ENCODE measurements at places on chromosomes 1 and 21.

GRCh38 chr1:52057255-52057654, 1.2 kb downstream of the BTF3L4 start:
- no peak for DNase-seq

DNA sequence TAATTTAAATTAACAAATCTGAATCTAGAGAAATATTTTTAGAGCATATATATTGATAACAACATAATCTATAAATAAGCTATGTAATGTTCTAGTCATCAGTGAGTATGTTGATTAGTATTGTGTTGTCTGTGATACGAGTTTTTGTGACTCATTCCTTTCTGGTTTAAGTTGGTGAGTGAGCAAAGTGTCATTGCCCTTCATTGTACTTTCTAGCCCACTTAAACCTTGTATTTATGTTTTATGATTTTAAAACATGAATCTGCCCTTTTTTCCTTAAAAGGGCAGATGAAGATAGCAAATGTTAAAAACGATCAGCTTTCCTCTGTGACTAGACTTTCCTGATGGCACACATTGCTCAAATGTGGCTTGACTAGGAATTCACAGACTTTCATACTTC, 38.5 kb downstream of the MACO1 start:
- DNase-seq: peak; percentile 80

DNA sequence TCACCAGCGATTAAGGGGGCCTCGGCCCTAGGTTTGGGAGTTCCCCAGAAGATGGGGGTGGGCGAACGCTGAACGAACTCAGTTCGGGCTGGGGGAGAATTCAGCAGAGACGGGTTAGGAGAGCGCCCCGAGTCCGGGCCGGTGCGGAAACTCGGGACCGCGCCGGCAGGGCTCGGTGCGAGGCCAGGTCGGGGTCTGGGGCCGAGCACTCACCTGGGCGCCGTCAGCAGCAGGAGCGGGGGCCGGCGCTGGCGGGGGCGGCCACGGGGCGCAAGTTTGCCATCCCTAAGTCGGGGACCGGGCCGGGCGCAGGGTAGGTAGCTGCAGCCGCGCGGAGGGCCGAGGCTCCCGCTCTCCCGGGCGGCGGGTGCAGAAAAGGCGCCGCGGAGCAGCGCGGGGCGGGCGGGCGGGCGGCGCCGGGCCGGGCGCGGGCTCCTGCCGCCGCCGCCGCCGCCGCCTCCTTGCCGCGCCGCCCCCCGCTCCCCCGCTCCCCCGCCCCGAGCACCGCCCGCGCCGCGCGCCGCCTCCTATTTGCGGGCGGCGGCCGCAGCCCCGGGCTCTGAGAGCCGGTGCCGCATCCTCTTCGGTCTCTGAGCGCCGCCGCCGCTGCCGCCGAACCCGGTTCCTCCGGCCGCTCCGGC, 349 bp downstream of the ADGRB2 start:
- DNase-seq: no peak

DNA sequence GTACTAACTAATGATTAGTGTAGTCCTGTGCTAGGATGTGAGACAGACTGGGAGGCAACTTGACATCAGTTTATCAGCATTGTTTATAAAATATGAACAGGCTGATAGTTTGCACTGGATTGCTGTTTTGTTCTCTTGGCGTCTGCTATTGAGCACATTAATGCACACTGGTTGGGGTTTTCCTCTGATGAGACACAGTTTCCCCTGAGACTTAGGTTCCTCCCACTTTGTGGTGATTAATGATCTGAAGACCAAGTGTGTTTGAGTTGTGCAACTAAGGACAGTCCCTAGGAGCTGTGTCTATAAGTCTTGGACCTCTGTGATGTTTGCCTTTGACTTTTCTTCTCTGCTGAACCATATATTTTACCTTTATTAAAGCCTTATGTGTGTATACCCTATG, 1015.4 kb downstream of the AMY1C start:
- no peak for DNase-seq

DNA sequence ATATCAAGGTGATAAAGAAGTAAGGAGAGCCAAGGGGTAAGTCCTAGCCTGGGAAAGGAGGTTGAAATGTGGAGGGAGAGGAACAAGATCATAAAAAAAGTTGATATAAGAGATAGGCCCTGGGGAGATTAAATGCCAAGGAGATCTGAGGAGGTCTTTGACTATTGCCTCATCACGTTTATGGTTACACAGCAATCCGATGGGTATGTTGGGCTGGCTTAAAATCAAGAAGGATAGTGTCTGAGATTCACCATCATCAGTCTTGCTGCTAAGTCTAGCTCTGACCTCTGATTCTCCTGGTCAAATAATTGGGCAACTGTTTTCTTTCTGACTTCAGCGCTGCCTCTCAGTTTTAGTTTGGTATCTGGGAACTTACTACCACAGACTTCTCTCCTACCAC, 416.3 kb downstream of the GPATCH2 start:
- DNase-seq: no peak

- DNase-seq: no peak
Measured at GRCh38 chr1:209156991-209157390, 426.5 kb upstream of the CAMK1G start.

DNA sequence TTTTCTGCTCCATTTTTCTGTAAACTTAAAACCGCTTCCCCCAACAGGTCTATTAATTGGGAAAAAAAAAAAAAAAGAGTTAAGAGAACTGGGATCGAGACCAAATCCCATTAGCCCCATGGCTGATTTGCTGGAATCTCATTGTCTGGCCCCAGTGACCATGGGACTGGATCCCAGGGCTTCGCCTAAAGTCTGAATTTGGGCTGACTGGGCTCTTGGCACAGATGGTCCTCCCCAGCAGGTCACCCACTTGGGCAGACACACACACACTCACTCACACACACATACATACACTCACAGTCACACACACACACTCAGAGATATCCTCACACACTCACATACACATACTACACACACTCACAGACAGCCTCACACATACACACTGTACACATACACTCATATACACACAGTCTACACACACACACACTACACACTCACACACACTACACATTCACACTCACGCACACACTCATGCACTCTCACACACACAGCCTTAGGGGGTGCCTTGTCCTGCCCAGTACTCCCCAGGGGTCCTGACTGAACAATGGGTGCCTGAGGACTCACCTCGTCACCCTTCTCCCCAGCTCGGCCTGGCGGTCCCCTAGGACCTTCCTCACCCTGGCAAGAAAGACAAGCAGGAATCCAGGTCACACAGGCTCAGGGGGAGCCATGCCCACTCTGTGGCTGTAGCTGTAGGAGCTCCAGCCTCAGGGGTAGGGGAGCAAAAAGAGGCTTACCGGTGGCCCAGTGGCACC, 7.5 kb downstream of the COL9A2 start:
- no peak for DNase-seq

DNA sequence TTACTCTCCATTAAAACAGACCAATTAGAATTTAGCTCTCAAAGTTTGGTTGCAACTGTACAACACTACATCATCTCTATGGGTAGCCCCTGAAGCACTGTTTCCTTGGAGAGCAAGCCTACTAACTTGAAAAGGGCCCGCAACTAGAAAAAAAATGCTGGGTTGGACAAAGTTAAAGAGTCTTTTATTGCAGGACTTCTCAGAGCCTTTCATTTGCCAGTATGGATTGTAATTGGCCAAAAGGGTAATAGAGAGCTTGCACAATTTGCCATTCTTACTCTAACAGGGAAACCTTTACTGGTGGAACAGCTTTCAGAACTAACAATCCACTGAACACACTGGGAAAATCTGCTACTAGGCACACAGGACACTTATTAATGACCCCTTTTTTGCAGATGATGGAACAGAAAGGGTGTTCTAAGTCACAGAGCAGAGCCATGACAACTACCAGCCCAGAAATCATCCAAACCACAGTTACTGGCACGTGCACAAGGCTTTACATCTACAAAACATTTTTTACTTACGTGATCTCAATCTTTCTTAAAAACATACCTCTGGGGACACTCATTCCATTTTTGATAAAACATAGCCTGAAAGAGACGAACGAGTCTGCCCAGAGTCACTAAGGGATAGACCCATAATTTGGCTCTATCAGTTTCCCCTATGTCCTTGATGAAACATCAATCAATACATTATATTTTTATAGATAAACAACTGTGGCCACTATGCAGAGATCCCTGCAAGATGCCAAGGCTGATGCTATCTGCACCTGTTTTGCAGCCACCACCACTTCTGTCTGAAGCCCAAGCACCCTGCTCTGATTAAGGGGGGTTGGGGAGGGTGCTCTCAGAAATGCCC, 176.3 kb upstream of the EDN2 start:
- DNase-seq: no peak

DNA sequence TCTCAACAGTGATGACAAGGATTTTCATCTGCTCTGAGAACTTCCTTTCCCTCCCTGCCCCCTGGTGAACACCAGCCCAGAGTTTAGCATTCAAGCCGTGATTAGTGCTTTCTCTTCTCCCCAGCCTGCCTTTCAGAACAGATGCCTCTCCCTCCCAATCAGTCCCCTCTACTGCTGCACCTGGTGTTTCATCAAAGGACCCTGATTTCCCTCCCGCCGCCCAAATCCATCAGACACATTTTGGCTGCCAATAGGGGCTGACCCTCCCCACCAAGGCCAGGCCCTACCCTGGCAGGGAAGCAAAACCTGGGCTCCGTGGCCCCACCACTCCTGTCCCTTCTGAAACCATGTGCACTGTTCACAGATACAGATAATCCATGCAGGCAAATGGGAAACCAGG, 34.0 kb upstream of the KLHDC7A start:
- no peak for DNase-seq

DNA sequence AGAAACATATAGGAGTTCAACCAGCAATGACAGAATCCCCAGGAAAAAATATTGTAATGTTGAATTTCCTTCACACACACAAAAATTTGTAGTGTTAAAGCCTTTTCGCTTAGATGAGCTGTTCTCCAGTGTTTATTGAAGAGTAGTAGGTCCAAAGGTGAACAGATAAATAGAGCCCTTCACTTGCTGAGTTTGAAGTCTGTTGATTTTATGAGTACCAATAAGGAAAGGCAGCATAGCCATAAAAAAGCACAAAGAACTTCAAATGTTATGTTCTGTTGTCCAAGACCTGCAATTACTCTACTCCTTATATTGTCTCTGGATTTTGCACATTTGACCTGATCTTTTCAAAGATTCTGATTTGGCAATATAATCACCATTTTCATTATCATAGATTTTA, 362.7 kb upstream of the B3GALT2 start:
- DNase-seq: no peak

DNA sequence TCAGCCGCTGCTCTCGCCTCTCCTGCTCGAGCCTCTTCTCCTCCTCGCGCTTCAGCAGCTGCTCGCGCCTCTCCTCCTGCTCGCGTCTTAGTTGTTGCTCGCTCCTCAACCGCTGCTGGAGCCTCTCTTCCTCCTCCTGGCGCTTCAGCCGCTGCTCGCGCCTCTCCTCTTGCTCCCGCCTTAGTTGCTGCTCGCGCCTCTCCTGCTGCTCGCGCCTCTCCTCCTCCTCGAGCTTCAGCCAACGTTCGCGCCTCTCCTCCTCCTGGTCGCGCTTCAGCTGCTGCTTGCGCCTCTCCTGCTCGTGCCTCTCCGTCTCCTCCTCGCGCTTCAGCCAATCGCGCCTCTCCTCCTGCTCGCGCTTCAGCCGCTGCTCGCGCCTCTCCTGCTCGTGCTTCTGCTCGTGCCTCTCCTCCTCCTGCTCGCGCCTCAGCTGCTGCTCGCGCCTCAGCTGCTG, 3.7 kb downstream of the TCHH start:
- DNase-seq: peak; percentile 34

- DNase-seq: peak; percentile 76
Measured at GRCh38 chr1:66623812-66624211, 89.9 kb downstream of the SGIP1 start.

- peak; percentile 93 for DNase-seq
Measured at GRCh38 chr1:218209351-218209861, 75.7 kb upstream of the RRP15 start.

DNA sequence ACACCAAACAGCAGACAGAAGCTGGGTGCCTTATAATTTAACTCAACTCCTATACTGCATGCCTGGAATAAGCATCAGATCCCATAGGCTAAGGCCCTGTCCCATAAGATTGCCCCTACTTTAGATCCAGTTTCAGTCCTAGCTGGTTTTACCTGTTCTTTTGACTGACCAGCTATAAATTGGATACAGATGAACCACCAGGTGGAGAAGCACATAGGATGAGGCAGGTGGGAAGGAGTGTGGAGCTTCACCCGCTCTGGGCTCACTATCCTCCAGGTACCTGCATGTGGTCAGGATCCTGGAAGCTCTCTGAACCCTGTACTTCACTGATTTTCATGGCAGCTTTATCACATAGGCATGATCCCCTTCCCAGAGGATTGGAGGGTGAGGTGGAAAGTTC, 51.3 kb downstream of the MAST2 start:
- no peak for DNase-seq

DNA sequence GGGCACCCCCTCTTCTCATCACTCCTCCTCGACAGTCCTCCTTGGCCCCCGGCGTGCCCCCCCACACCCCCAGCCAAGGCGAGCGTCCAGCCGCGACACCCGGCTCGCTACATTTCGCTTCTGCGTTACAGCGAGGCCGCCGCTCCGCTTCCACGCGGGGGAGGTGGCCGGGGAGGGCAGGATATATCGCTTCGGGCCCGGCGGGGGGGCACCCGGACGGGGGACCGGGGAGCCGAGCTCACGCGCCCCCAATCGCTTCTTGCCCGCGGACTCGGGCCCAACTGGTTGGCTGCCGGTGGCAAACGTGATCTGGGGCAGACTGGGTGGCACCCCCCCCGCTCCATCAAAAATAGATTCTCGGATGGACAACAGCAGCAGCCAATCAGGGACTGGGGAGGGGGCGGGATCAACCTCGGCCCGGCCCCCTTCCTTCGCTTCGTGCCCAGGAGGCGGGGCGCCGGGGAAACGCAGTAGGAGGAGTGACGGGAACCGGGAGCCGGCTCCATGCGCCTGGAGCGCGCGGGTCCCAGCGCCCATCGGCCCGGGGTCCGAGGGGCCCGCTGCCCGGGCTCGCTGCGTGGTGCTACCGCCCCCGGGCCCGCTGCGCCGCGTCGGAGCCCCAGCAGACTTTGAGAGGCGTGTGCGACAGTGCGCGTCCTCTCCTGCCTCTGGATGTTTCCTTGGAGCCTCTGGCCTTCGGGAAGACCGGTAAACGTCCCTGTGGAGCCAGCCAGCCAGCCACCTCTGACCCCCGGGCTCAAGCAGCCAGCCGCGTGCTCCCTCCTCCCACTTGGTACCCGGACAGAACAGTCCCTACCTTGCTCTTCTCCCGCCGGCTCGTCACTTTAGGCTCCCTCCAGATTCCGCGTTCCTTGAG, at the start of gene SLC41A1:
Gene SLC41A1 (minus strand): TSS at position 321 of the 877 bp plus-strand sequence. CDS start 2,757 bp downstream, outside the sequence.
- DNase-seq: peak; percentile 85

DNA sequence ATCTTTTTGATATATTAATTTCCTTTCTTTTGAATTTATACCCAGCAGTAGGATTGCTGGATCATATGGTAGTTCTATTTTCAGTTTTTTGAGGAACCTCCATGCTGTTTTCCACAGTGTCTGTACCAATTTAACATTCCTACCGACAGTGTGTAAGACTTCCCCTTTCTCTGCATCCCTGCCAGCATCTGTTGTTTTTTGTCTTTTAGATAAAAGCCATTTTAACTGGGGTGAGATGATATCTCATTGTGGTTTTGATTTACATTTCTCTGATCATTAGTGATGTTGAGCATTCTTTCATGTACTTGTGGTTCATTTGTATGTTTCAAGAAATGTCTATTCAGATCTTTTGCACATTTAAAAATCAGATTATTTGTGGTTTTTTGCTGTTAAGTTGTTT, 62.4 kb upstream of the STUM start:
- DNase-seq: no peak

- DNase-seq: no peak
Measured at GRCh38 chr1:88658419-88658818, 25.7 kb upstream of the PKN2 start.

Data from IMR-90 (cell line).